ENCODE measurements at places on chromosomes 12 and 14. TPM values are rescaled to one million over a fixed set of nuclear protein-coding genes. Genes with fewer than 3 reads are reported as not detected.

DNA sequence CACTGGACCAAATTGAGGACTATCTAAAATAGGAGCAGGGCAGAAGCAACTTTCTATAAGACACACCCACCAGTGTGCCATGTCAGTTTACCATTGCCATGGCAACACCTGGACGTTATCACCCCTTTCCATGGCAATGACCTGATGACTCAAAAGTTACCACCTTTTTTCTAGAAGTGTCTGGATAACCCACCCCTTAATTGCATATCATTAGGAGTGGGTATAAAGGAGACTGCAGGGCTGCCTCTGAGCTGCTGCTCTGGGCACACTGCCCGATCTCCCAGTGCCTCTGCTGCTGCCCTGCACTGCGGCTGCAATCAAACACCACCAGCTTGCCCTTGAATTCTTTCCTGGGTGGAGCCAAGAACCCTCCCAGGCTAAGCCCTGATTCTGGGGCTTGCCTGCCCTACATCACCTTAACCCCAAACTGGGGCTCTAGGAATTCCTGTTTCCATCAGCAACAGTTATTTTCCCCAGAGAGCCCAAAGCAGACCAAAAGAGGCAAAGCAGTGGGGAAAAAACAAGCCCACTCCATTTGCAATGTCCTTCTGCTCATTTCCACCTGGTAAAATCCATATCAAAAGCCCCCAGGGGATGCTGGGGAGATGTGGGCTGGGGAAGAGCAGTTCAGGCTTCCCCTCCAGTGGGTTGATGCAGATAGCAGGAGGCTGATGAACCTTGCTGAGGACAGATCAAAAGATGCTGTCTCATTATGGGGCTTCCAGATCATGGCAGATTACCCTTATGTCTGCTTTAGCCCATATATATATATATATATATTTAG, 129.5 kb upstream of the NCOR2 start:
- DNase-seq, result no peak

- DNase-seq, result no peak
Measured at GRCh38 chr14:98008381-98009113, 1211.4 kb downstream of the VRK1 start.

Gene SOCS2
- 27.1 TPM for total RNA-seq

DNA sequence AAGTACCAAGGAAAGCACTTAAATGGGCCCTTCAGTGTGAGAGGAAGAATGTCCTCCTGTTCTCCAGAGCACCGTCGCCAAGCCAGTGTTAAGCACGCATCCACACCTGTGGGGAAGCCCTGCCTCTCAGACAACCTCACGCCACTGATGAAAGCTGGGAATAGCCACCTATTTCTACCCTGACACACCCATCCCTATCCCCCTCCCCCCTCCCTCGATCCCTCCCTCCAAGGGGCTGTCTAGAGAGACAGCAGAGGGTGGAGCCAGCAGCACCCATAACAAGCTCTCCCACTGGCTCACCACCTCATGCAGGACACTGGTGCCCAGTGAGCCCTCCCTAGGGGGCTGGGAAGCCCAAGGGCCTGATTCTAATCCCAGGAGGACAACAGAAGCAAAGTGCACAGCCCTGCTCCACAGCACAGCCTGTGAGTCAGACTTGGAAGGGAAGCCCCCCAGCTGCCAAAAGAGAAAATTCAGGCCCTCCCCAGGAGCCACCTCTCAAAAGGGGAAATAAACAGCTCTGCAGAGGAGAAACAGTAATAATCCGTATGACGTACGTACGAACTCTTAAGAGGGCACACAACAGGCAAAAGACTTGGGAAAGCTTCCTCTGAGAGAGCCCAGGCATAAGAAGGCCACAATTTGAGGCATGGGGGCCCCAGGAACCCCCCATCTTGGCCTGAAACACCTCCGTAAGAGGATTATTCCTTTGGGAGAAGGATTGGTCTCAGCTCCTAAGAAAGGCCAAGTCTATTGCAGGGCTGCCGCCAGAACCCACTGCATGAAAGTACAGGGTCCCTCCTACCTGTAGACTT, 7.8 kb downstream of the PITPNM2 start:
- no peak for DNase-seq

GRCh38 chr12:4417455-4417854, 28.2 kb downstream of the FGF6 start:
- no peak for DNase-seq

GRCh38 chr14:36700651-36701050, 39.0 kb downstream of the PAX9 start:
- no peak for DNase-seq

Gene VRK1
- 9.0 TPM for total RNA-seq

- DNase-seq, result no peak
Measured at GRCh38 chr12:82383930-82384552, 25.7 kb downstream of the METTL25 start.
